Central memory CD8-positive, alpha-beta T cell (primary cell): ENCODE measurements at places on chromosomes 12 and 14.

DNA sequence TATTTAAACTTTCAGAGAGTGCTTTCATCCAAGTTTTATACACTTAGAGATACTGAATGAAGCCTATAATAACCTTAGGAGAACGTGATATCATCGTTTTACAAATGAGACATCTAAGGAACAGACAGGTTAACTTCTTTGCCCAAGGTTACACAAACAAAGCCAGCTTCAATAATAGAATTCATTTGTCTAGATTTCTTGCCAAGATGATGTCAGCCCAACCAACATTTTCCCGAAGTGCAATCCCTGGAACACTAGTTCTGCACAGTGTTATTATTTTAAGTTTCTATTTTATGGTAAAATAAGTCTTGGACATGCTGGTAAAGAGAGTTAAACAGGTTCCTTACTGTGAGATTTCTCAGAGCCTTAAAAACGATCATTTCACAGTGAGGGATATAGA is 174.6 kb downstream of the SLC25A21 start:
- H3K36me3 ChIP-seq = no peaks in the 10 kb centered on the region
- H3K27me3 ChIP-seq = no peaks in the 10 kb centered on the region
- no peak overlapping the region for H3K27ac ChIP-seq
- no peak overlapping the region for H3K4me3 ChIP-seq
- H3K4me1 ChIP-seq = no peaks in the 10 kb centered on the region

DNA sequence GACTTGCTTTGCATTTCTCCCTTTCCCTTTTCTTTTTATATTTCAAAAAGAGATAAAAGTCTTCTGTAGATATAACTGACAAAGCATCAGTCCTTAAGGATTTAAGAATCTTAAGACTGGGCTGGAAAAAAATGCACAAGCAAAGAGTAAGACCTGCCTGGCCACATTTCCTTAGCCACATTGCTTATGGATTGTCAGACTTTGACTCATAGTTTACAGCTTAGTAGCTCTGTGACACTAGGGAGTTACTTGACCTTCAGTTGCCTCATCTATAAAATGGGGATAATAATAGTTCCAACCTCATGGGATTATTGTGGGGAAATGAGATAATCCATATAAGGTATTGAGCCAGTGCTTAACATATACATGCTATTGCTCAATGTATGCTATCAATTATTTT is 66.4 kb upstream of the STK38L start:
- no peak overlapping the region for H3K27ac ChIP-seq
- no peak overlapping the region for H3K4me3 ChIP-seq
- peaks cover 4% of the 10 kb centered on the region for H3K4me1 ChIP-seq
- DNase-seq = no peak
- H3K27me3 ChIP-seq = no peaks in the 10 kb centered on the region

DNA sequence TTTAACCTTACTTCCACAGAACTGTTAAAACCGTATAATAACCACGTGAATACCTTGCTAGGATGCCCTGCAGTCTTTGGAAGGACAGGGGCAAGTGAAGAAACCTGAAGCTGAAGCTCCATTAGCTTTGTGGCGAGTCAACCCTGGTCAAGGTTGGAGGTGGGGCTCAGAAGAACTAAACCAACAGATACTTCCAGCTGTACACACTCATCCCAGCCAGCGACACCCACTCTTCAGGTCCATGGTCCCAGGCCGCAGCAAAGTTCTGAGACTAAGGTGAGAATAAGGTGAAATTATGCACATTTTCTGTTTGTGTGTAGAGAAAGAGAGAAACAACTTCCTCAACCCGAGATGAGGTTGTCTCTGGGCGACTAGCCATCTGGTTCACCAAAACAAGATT is 77.6 kb downstream of the NTF3 start:
- H3K4me1 ChIP-seq = no peaks in the 10 kb centered on the region
- H3K4me3 ChIP-seq = no peak overlapping the region
- no peak overlapping the region for H3K27ac ChIP-seq
- H3K27me3 ChIP-seq = peaks cover 40% of the 10 kb centered on the region
- no peaks in the 10 kb centered on the region for H3K36me3 ChIP-seq

DNA sequence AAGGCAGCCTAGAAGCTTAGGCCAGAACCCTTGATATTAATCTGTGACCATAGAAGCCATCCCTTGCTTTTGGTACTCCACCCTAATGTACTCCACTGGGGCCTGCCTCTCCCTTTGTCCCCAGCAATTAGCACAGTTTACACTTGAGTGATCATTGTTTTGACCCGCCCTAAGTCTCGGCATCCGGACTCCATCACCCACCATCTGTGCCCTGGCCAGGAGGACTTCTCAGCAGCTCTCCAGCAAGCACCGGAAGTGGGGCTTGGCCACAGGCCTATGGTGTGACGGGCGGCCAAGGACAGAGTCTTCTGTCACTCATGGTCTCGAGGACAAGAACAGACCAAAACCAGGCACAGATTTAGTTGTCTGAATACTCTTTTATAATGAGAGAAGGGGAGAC is 126.5 kb upstream of the NTF3 start:
- no peaks in the 10 kb centered on the region for H3K36me3 ChIP-seq
- no peak overlapping the region for H3K27ac ChIP-seq
- no peak overlapping the region for H3K4me3 ChIP-seq

DNA sequence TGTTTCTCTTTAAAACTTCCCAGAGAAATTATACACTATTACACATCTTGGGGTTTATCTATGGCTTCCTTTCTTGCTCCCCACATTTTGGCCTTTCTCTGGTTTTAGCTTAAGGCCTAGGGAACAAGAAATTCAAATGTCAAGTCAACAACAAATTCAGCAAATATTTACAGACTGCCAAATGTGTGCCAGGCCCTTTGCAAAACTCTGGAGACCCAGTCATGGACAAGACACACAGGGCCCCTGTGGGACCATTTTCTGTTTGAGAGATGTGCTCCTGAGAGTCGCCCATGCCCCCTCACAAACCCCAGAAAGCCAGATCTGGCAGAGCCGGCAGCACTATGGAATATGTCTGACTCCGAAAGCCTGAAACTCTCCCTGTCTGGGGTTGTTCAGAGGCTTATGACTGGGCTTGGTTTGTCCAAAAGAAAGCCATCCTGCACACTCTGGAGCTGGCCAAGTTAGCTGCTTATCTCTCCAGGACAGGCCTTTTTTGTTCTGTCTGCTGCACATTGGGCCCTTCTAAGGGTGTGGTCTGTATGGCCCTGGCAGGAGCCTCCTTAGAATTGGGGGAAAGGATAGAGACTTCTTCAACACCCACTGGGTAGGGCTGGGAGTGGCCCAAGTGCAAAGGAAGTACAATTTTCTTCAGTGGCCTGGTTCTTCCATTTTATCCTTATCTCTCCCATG is 1.1 kb upstream of the KRT3 start:
- H3K4me1 ChIP-seq = no peaks in the 10 kb centered on the region
- no peaks in the 10 kb centered on the region for H3K36me3 ChIP-seq
- H3K4me3 ChIP-seq = no peak overlapping the region
- DNase-seq = no peak

DNA sequence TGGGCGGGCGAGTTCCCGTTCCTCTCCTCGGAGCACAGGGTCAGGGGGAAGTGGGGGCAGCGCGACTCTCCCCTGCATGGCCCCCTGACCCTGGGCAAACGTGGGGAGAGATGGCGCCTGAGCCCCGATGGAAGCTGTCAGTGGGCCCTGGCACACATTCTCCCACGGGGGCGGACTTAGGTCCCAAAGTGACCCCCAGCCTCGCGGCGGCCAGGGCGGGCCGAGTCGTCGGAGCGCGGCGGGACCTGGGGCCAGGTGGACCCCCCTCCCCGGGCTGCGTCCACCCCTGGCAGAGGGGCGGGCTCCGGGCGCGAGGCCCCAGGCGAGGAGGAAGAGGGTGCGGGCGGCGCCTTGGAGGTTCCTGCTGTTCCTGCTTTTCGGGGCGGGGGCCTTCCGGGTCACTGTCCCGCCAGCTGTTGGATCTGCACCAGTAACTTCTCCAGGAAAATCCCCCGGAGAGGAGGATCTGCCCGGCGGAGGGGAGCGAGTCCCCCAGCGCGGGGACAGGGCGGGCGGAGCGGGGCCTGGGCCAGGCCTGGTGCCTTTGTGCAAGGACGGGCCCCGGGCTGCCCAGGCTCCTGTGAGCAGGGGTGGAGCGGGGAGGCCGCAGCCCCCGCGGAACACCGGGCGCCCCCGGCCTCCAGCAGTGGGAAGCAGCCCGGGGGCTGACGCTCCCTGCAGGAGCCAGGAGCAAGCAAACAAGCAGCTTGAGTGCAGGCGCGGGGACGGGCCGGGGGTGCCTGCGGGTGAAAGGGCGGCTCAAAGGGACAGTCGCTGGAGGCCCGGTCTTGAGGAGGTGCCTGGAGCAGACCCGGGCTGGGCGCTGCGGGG is 15.3 kb downstream of the TNFAIP2 start:
- H3K4me3 ChIP-seq = no peak overlapping the region
- H3K4me1 ChIP-seq = peaks cover 15% of the 10 kb centered on the region
- peaks cover 28% of the 10 kb centered on the region for H3K27me3 ChIP-seq
- no peak for DNase-seq

DNA sequence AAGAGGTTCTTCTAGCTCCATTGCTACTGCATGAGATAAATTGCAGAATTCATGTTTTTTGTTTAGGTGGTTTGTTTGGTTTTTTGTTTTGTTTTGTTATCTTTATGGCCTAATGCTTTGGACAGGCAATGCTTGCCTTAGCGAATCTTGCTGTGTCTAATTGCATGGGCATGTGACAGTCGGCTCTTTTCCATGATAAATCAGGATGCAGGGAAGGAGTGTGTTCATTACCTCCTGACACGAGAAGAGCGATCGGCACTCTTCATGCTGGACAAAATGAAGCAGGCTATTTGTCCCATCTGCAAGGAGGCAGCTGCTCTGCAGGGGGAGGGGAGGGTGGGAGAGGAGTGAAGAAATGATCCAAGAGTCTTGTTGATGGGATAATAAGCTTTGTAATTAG is 6.5 kb downstream of the CCDC60 start:
- DNase-seq = no peak
- H3K4me3 ChIP-seq = no peak overlapping the region
- no peak overlapping the region for H3K27ac ChIP-seq
- no peaks in the 10 kb centered on the region for H3K4me1 ChIP-seq
- no peaks in the 10 kb centered on the region for H3K36me3 ChIP-seq

DNA sequence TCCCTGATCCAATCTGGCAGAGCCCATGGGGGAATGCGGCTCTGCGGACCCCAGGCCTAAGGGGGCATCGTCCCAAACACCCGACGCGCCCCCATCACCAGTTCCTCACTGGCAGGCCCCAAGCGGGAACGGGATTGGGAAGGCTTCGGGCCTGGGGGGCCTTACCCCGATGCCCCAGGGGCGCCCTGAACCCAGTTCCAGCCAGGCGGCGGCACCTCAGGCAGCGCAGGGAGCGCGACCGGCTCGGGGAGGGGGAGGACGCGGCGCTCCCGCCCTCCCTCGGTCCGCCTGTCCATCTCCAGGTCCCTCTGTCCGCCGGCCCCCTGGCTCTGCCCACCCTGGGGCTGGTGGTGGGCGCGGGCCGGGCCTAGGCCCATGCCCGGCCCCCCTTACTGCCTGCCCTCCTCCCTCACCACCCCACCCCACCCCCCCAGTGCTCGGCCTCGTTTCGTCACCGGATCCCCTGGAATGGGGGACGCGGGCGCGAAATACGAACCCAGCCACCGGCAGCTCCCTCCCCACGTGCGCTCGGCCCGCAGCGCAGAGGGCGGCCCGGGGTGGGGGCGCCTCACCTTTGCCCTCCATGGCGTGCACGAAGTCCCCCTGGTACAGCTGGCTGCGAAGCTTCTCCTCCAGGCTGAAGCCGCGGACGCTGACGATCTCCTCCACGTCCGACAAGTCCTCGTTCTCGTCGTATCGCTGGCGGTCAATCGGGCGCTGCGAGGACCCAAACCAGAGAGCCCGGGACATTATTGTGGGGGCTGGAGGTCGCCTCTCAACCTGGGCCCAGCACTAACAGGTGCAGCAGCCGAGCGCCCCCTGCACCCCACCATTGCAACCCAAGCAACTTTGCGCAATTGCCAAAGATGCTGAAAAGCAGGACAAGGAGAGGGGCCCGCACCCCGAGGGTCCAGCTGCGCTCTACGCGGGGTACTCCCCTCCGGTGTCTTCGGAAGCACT is 2.3 kb downstream of the KDM2B start:
- no peak for DNase-seq
- peaks cover 18% of the 10 kb centered on the region for H3K36me3 ChIP-seq
- H3K4me1 ChIP-seq = peaks cover 47% of the 10 kb centered on the region
- no peaks in the 10 kb centered on the region for H3K27me3 ChIP-seq
- peak overlapping the region; percentile 93 for H3K4me3 ChIP-seq

DNA sequence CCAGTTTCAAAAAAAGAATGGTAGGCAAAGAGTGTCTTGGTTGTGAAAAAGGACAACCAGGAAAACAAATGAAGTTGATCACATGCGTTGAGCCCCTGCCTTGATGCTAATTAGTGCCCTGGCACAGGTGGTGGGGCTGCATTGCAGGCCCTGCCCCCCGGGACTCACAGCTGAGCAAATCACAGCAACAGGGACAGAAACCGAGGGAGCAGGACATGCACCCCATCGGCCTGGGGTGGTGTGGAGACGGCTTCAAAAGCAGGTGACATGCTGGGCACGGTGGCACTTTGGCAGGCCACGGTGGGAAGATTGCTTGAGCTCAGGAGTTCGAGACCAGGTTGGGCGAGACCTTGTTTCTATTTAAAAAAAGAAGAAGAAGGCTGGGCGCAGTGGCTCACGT is 1.1 kb upstream of the PAPLN start:
- H3K4me1 ChIP-seq = peaks cover 7% of the 10 kb centered on the region
- H3K4me3 ChIP-seq = peak overlapping the region; percentile 33
- H3K27ac ChIP-seq = no peak overlapping the region
- peaks cover 79% of the 10 kb centered on the region for H3K27me3 ChIP-seq
- DNase-seq = no peak

GRCh38 chr14:69586404-69586803 is 11.7 kb upstream of the CCDC177 start:
- DNase-seq = no peak
- no peaks in the 10 kb centered on the region for H3K4me1 ChIP-seq
- peaks cover 3% of the 10 kb centered on the region for H3K27me3 ChIP-seq
- no peak overlapping the region for H3K27ac ChIP-seq
- H3K4me3 ChIP-seq = no peak overlapping the region

DNA sequence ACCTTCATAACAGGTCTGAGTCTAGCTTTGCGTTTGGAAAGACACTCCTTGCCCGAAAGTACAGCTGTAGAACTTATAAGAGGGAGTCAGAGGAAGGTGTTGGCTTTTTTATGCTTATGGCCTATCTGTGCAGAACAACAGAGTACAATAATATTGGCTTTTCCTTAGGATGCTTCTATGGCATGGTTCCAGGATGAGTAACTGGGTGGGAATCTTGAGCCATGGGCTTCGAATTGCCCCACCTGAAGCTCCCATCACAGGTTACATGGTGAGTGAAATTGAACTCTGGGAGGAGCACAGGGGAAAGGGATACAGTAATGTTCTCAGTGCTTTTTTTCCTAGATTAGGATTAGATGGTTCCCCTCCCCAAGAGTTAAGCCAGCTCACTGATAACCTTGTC is 13.0 kb downstream of the PARP2 start:
- H3K27me3 ChIP-seq = no peaks in the 10 kb centered on the region
- H3K4me1 ChIP-seq = peaks cover 5% of the 10 kb centered on the region
- H3K36me3 ChIP-seq = peaks cover 37% of the 10 kb centered on the region
- H3K27ac ChIP-seq = peak overlapping the region; percentile 1
- no peak overlapping the region for H3K4me3 ChIP-seq
